ENCODE measurements at places on chromosomes 6 and 20. TPM values are rescaled to one million over a fixed set of nuclear protein-coding genes. Genes with fewer than 3 reads are reported as not detected.

The BYSL gene
- 26.3 TPM for polyA plus RNA-seq

The OPRM1 gene
- polyA plus RNA-seq, result not detected

The GPSM3 gene
- polyA plus RNA-seq, result 5.5 TPM

The UST gene
- polyA plus RNA-seq, result 1.1 TPM

The TREM1 gene
- 18.4 TPM for polyA plus RNA-seq

The AIF1 gene
- polyA plus RNA-seq, result 6.7 TPM

The ANKEF1 gene
- polyA plus RNA-seq, result 0.27 TPM

The CFAP61 gene
- polyA plus RNA-seq, result 17.4 TPM

The POM121L2 gene
- not detected for polyA plus RNA-seq

The PNPLA1 gene
- polyA plus RNA-seq, result 0.06 TPM

The HLA-DOB gene
- 0.30 TPM for polyA plus RNA-seq

The APOM gene
- 2.4 TPM for polyA plus RNA-seq

The MCHR2 gene
- polyA plus RNA-seq, result not detected

The PI16 gene
- 5.7 TPM for polyA plus RNA-seq

The PLAGL1 gene
- 9.5 TPM for polyA plus RNA-seq

The IFNGR1 gene
- 90.9 TPM for polyA plus RNA-seq

DNA sequence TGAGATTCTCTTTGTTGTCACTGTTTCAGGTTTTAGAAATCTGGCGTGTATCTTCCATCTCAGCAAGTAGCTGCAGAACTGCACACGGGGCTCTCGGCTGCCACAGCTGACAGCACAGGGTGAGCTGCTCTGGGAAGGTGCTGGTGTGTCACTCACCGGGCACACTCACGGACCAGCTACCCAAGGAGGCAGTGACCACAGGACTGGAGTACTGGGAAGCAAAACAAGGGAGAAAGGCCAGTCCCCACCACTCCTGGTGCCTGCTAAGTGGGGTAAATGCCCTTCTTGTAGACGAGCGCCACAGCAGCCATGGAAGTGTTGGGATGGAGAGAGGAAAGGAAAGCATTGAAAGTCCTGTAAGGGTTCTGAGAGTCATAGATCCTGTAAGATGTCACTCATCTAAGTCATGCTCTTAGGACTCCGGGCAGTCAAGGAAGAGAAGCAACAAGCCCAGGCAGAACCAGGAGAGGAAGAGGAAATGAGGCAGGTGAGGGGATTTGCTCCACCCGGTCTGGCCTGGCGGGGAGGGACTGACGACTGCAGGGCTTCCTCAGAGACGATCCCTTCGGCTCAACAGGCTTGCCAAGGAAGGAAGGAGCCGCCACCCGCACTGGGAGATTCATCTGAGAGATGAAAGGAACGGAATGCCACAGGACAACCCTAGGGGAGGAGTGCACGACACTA is 48.1 kb downstream of the PRDM1 start:
- no peak for DNase-seq
- no peaks in the 10 kb centered on the region for H3K36me3 ChIP-seq
- no peak overlapping the region for H3K4me3 ChIP-seq
- H3K4me1 ChIP-seq, result no peaks in the 10 kb centered on the region
- no peak overlapping the region for H3K27ac ChIP-seq

GRCh38 chr6:138785079-138785478 is 10.8 kb upstream of the ECT2L start:
- H3K4me1 ChIP-seq, result no peaks in the 10 kb centered on the region
- DNase-seq, result no peak
- no peaks in the 10 kb centered on the region for H3K27me3 ChIP-seq

- H3K4me3 ChIP-seq, result no peak overlapping the region
- no peaks in the 10 kb centered on the region for H3K36me3 ChIP-seq
- no peaks in the 10 kb centered on the region for H3K4me1 ChIP-seq
- no peak for DNase-seq
- H3K27ac ChIP-seq, result no peak overlapping the region
- H3K27me3 ChIP-seq, result no peaks in the 10 kb centered on the region
These were observed 12.1 kb downstream of the TMEM200A start for GRCh38 chr6:130377915-130378314.

GRCh38 chr6:111805511-111806164 is 67.6 kb downstream of the FYN start:
- DNase-seq, result no peak
- H3K27me3 ChIP-seq, result no peaks in the 10 kb centered on the region
- no peak overlapping the region for H3K27ac ChIP-seq
- H3K36me3 ChIP-seq, result peaks cover 10% of the 10 kb centered on the region
- no peak overlapping the region for H3K4me3 ChIP-seq

- H3K4me3 ChIP-seq, result no peak overlapping the region
- no peaks in the 10 kb centered on the region for H3K36me3 ChIP-seq
- DNase-seq, result no peak
- no peak overlapping the region for H3K27ac ChIP-seq
- H3K27me3 ChIP-seq, result no peaks in the 10 kb centered on the region
These were observed 496.8 kb upstream of the JAG1 start for GRCh38 chr20:11170565-11170964.

DNA sequence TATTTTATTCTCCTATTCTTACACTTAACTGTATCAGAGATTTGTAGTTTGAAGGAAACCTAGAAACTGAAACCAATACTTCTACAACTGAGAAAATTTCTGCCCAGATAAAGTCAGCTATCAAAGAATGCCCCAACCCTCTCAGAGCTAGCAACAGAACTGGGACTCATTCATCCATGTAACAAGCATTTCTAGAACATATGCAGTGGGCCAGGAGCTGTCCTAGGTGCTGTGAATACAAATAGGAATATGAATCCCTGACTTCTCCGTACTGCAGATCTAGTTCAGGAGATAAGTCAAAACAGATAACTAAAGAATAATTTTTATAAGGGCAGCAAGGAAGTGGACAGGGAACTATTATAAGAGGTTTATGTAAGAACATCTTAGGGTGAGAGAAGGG is 654.1 kb upstream of the NOX3 start:
- H3K4me1 ChIP-seq, result no peaks in the 10 kb centered on the region
- no peak overlapping the region for H3K4me3 ChIP-seq
- no peaks in the 10 kb centered on the region for H3K27me3 ChIP-seq
- no peak for DNase-seq
- H3K36me3 ChIP-seq, result no peaks in the 10 kb centered on the region

DNA sequence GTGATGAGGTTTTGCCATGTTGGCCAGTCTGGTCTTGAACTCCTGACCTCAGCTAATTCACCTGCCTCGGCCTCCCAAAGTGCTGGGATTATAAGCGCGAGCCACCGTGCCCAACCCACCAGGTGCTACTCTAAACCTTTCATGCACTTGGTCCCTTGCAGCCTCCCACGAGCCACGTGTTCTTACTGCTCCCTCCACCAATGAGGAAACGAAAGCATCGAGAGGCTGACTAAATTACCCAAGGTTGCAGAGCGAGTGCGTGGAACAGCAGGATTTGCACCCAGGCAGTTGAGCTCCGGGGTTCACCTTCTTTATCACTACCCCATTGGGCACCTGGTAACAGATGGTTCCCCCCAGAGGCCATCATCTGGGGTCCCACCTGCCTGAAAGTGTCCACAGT is 208.3 kb downstream of the LY86 start:
- DNase-seq, result no peak
- no peaks in the 10 kb centered on the region for H3K36me3 ChIP-seq
- no peaks in the 10 kb centered on the region for H3K27me3 ChIP-seq
- H3K4me1 ChIP-seq, result no peaks in the 10 kb centered on the region

- no peaks in the 10 kb centered on the region for H3K27me3 ChIP-seq
- no peak overlapping the region for H3K27ac ChIP-seq
- H3K36me3 ChIP-seq, result no peaks in the 10 kb centered on the region
- H3K4me1 ChIP-seq, result peaks cover 3% of the 10 kb centered on the region
- H3K4me3 ChIP-seq, result no peak overlapping the region
These were observed 46.3 kb downstream of the PPP1R14C start for GRCh38 chr6:150189122-150189521.

GRCh38 chr6:2951728-2952127 is 19.6 kb downstream of the SERPINB6 start:
- H3K27me3 ChIP-seq, result no peaks in the 10 kb centered on the region
- peak; percentile 41 for DNase-seq
- peaks cover 3% of the 10 kb centered on the region for H3K4me1 ChIP-seq
- H3K36me3 ChIP-seq, result peaks cover 9% of the 10 kb centered on the region
- H3K27ac ChIP-seq, result peak overlapping the region; percentile 69

DNA sequence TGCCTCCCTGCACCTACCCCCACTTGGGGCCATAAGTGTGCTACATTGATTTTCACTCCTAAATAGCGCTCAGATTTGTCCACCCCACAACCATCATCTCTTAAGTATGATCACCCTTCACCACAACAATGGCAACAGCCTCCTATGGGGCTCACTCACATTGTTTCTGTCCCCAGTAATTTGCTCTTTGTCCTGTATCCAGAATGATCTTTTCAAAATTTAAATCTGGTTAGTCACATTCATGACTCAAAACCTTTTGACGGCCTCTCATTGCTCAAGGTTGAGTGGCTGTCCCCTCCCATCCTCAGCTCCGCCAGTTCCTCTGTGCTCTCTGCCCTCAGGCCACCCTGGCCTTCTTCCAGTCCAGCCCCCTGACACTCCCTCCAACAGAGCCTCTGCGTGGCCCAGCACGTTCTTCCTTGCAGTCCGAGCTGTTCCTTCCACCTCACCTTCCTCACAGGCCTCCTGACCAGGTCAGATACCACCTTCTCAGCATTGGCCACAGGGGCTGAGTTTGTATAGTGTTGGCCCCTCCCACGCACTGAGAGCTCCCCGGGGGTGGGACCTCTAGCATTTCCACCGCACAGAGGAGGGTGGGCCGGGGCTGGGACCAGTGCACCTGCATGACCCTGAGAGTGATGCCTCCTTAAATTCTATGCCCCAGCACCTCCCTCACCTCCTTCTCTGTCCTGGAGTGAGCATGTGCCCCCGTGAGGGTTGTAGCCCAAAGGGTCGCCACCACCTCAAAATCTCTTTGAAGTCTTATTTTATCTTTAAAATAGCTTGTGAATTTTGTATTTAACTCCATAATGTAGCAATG is 2.4 kb upstream of the PPP1R3G start:
- no peak for DNase-seq
- no peaks in the 10 kb centered on the region for H3K36me3 ChIP-seq
- H3K4me1 ChIP-seq, result peaks cover 21% of the 10 kb centered on the region
- H3K27me3 ChIP-seq, result no peaks in the 10 kb centered on the region
- no peak overlapping the region for H3K27ac ChIP-seq
- H3K4me3 ChIP-seq, result no peak overlapping the region

DNA sequence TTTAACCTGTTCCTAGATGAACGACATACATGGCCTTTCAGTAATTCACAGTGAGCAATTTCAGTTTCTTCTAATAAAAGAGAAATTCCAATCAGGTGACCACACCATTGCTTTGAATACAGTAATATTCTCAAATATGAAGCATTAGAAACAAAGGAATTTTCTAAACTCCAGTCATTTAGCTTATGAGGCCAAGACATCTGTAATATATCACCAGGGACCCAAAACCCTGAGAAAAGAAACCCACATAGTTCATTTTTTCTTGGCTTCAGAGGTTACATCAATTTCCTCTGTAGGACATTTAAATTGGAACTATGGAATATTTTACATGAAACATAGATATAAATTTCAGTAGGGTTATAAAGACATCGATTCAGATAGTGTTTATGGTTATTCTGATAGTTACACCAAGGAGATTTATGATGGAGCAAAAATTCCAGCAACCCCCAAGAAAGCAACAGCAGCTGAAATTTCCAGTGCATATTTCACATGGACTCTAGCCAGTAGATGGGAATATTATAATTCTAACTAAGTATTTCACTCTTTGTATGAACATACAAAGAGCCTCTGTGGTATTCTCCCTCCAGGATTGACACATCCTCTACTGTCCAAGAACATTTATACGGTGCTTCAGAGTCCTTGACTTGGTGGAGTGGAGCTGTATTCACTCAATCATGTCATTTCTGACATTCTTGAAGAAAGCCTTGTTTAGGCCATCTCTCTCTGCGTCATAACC is 82.9 kb downstream of the ADGRG6 start:
- no peaks in the 10 kb centered on the region for H3K4me1 ChIP-seq
- no peaks in the 10 kb centered on the region for H3K36me3 ChIP-seq
- no peak overlapping the region for H3K4me3 ChIP-seq
- H3K27ac ChIP-seq, result no peak overlapping the region

DNA sequence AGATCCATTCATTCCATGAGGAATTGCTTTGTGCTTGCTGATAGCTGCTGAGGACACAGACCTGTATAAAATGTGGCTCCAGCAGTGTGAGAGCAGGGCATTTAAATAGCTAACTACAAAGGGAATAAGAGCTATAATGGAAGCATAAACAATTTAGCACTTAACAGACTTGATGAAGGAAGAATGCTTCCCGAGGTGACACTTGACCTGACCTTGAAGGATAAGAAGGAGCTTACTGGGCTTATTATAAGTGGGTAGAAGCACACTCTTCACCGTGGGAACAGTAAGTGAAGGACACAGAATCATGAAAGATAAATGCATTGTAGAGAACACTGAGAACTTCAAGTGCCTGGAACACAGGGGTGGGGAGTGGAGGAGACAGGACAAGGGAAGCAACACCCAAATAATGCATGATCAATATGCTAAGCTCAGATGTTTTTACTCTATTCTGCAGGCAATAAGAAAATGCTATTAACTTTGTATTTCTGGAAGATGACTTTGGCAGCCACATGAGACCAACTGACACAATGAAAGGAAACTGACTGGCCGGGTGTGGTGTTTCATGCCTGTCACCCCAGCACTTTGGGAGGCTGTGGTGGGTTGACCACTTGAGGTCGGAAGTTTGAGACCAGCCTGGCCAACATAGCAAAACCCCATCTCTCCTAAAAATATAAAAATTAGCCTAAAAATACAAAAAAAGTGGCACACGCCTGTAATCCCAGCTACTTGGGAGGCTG is 84.2 kb downstream of the EPB41L2 start:
- peaks cover 47% of the 10 kb centered on the region for H3K4me1 ChIP-seq
- H3K36me3 ChIP-seq, result no peaks in the 10 kb centered on the region
- no peaks in the 10 kb centered on the region for H3K27me3 ChIP-seq
- no peak overlapping the region for H3K27ac ChIP-seq
- DNase-seq, result peak; percentile 20
- no peak overlapping the region for H3K4me3 ChIP-seq

GRCh38 chr20:32152421-32153155 is 43.1 kb downstream of the TM9SF4 start:
- no peak overlapping the region for H3K27ac ChIP-seq
- H3K4me3 ChIP-seq, result no peak overlapping the region
- H3K4me1 ChIP-seq, result peaks cover 12% of the 10 kb centered on the region
- DNase-seq, result no peak

- no peak for DNase-seq
- H3K36me3 ChIP-seq, result peaks cover 61% of the 10 kb centered on the region
- no peaks in the 10 kb centered on the region for H3K4me1 ChIP-seq
- no peaks in the 10 kb centered on the region for H3K27me3 ChIP-seq
- no peak overlapping the region for H3K4me3 ChIP-seq
These were observed 312.7 kb downstream of the LAMA2 start for GRCh38 chr6:129195643-129196042.
